Hepatocyte (in vitro differentiated cells): ENCODE measurements at places on chromosomes 13 and 19. TPM values are rescaled to one million over a fixed set of nuclear protein-coding genes. Genes with fewer than 3 reads are reported as not detected.

GRCh38 chr19:29831041-29831548, 19.3 kb downstream of the CCNE1 start:
- no peak for DNase-seq

Gene MISP3
- total RNA-seq, result 3.7 and 4.9 TPM in 2 replicates

GRCh38 chr19:21398851-21399250, 1.9 kb downstream of the ZNF493 start:
- DNase-seq, result no peak

Gene NCCRP1
- 1.6 and 2.5 TPM in 2 replicates for total RNA-seq

GRCh38 chr19:56295531-56296455, 18.8 kb downstream of the ZSCAN5A start:
- no peak for DNase-seq

DNA sequence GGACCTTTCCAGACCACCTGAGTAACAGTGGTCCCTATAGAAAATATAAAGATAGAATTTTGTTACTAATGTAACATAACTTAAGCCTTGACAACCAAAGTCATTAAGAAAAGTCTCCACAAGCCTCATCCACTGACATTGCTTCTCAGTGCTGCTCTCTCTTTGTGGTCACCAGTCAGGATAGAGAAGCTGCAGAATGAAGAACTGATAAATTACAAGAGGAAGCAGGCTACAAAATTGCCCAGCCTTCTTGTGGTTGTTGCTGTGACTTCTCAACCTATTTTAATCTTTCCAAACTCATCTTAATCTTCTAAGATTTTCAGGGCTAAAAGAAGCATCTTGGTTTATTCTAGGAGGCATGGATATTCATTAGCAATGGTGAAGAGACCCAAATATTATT, 343.8 kb downstream of the MZT1 start:
- DNase-seq, result no peak
